ENCODE measurements at places on chromosomes 11 and 22.
A peak's percentile ranks its signal among the peaks of the same experiment; 100 is the strongest.

DNA sequence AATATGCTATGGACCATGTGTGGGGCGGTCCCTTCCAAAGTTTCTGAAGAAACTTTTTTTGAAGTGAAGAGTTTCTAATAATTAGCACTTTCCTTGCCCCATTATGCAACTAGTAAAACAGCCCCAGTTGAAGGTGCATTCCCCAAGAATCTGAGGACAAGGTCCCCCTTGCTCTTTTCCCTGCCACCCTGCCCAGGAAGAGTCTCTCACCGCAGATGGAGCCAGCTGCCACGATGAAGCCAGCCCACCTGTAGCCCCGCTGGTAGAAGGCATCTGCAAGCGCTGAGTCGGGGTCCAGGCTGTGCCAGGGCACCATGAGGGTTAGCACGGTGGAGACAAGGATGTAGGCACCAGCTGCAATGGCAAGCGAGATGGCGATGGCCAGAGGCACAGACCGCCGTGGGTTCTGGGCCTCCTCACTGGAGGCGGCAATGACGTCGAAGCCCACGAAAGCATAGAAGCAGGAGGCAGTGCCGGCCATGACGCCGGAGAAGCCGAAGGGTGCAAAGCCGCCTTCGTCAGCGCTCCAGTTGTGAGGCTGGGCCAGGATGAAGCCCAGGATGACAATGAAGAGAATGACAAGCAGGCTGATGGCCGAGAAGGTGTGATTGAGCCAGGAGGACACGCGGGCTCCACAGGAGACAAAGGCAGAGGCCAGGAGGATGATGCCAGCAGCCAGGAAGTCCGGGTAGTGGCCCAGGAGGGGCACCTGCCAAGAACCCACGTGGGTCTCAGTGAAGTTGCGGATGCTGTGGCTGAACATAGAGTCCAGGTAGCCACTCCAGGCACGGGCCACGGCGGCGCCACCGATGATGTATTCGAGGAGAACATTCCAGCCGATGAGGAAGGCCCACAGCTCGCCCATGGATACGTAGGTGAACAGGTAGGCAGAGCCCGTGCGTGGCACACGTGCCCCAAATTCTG, 1.5 kb downstream of the SLC7A4 start:
- DNase-seq = no peak

GRCh38 chr22:42745118-42745517, 24.4 kb upstream of the A4GALT start:
- DNase-seq = peak; percentile 45

DNA sequence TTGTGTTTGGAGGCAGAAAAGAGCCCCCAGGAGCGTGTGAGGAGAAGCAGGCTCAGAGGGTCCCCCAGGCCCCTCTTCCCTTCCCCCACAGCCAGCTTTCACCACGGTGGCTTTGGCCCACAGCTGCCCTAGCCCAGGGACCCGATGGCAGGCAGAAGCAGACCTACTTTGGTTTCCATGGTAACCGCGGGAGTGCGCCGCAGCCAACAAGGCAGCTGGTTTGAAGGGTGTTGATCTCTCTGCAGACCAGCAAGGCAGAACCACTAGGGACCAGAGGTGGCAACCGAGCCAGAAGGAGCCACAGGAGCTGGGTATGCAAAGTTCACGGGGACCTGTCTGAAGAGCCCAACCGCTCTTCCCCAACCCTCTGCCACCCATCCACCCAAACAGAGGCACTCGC, 69.4 kb downstream of the BUD13 start:
- DNase-seq = peak; percentile 86

DNA sequence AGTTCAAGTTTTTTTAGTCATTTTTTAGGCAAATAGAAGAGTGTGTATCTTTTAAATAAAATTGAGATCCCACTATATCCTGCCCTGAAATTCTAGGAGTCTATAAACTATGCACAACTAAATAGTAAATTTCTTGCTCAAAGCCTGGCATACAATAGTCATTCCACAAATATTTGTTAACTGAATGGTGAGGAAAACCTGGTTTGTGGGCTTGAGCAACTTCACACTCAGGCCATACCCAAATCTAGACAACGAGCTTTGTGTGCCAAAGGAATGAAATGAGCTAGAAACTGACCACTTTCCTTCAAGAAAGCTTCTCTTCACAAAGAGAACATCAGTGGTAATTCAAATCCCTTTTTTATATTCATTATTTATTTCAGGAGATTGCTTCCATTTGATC, 39.6 kb upstream of the AMOTL1 start:
- no peak for DNase-seq

DNA sequence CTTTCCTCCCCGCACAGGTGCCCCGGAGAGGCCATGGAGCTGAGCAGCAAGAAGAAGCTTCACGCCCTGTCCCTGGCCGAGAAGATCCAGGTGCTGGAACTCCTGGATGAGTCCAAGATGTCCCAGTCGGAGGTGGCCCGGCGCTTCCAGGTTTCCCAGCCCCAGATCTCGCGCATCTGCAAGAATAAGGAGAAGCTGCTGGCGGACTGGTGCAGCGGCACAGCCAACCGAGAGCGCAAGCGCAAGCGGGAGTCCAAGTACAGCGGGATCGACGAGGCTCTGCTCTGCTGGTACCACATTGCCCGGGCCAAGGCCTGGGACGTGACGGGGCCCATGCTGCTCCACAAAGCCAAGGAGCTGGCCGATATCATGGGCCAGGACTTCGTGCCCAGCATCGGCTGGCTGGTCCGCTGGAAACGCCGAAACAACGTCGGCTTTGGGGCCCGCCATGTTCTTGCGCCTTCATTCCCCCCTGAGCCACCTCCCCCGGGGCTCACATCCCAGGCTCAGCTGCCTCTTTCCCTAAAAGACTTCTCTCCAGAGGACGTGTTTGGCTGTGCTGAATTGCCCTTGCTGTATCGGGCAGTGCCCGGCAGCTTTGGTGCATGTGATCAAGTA, 1.3 kb downstream of the TIGD3 start:
- DNase-seq = peak; percentile 69

- DNase-seq = no peak
Observed at GRCh38 chr11:13229136-13229535, 48.5 kb upstream of the BMAL1 start.

- no peak for DNase-seq
Observed at GRCh38 chr11:16242806-16243205, 113.5 kb downstream of the SOX6 start.

GRCh38 chr11:5922749-5923426, 19.2 kb upstream of the OR56A3 start:
- no peak for DNase-seq

GRCh38 chr11:19817265-19817851, 104.7 kb downstream of the NAV2 start:
- no peak for DNase-seq

GRCh38 chr22:45750626-45751025, 79.0 kb downstream of the ATXN10 start:
- no peak for DNase-seq

DNA sequence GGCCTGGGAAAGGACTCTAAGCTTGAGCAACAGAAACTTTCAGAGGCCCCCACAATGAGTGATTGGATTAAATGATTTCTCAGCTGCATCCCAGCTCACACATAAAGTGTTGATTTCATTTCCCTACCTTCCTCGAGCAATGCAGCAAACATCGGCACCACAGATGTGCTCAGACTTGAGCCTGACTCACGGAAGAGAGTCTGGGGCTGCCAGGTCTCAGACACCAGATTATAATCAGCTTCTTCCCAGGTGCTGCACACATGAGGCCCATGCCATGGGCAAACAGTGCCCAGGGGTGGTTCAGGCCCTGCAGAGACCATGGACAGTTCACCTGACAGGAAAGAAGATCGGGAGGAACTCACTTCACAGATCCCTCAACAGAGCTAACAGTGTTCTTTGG, 226.6 kb upstream of the TENM4 start:
- no peak for DNase-seq

GRCh38 chr22:43971112-43971511, 15.9 kb downstream of the SAMM50 start:
- DNase-seq = no peak

DNA sequence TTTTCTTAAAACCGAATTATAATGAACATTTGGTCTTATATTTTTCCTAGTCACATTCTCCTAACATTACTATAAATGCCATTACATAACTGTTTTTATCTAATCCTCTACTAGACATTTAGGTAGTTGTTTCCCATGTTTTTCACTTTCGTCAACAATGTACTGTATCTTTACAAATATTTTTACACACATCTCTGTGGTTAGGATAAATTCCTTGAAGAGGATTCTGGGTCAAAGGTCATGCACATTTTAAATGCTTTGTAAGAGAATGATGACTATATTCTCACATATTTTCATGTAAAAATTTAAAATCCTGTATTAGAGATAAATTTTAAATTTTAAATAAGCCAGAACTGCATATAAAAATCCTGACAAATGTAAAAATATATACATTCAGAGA, 61.3 kb upstream of the CLNS1A start:
- no peak for DNase-seq

DNA sequence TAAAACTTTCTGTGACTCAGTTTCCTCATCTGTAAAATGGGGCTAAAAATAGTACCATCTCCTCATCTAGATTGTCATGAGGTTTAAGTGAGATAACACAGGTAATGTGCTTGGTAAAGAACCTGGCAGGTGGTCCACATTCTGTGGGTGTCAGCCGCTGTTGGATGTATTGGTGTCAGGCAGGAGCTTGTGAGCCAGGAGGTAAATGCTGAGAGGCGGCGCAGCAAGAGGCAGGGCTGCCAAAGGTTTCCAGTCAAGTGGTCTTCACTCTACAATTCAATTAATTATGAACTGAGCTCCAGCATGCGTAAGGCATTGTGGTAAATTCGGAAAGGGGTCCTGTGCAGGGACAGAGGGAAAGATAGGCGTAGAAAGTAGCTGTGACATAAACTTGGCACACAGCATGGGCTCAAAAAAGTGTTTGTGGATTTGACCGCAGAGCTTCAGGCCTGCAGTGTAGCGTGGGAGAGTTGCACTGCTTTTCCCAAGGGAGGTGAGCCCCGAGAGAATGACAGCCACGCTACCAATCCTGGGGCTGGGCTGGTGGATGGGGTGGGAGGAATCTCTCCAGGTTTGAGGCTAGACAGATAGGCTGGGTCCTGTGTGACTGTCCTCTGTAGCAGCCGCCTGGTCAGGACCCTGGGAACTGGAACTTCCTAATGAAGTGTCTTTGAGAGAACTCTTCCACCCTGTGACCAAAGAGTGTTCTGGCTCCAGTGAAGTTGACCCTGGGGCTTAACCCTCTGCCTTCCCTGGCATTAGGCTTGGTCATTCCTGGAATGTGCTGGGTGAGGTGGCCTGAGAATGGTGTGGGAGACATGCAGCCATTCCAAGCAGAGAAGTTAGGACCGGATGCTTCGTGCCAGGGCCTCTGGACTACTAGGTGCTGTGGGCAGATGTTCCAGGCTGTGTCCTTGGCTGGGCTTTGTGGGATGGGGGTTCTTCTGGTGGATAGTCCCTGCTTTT, 122.4 kb downstream of the FEZ1 start:
- peak; percentile 29 for DNase-seq

DNA sequence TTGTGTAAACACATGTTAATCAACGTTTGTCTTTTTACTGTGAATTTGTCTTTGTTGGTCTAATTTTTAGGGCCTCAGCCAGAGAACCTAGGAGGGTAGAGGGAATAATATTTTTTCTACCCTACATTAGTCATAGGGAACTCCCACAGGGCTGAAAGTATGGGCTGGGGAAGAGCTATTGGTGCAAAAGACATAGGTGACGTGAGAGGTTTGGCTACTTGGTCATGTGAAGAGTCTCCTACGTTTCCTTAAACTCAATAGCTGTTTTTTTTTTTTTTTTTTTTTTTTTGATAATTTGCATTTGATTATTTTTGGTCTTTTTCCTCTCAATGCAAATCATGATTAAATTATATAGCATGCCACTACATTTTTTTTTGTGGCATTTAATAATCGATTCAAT, 15.9 kb upstream of the MMP7 start:
- DNase-seq = no peak

DNA sequence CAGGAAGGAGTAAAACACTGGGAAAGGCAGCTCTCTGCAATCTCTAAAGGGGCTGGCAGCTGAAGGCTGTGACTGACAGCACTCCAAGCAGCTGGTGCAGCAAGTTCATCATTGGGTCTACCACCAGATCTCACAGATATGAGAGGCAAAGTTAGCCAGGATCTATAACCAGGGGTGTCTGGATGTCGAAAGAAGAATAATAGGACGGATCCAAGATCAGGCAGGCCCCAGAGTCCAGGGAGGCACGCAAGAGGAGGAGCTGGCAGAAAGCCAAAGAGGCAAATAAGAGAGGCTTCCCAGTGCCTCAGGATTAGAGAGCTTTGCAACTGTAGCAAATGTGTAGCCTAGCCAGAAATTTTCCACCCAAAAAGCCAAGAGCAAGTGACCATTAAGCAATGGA, 77.1 kb downstream of the RBMXL2 start:
- DNase-seq = no peak

DNA sequence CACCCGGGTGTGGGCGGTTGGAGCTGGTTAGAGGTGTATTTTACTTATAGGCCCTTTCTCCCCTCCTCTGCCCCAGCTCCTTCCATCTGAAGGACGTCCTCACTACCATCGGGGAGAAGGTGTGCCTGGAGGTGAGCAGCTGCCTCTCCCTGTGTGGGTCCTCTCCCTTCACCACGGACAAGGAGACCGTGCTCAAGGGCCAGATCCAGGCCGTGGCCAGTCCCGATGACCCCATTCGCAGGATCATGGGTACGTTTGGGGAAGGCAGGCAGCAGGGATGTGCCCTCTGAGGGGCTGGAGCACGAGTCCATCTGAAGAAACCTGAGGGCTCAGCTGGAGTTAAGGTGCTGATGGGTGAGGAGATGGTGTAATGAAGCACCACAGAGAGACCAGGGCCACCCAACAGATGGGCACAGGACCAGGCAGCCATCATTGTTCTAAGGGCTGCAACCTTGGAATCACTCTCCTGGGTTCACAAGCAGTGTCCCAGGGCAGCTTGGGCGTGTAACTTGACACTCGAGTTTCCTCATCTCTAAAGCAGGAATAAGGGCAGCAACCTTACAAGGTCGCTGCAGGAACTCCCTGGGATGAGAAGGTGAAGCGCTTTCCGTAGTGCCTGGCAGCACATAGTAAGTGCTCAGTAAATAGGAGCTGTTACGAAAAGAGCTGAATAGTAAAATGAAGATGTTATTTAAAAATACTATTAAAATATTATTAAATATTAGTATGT, 29.4 kb downstream of the TCP11L1 start:
- no peak for DNase-seq

DNA sequence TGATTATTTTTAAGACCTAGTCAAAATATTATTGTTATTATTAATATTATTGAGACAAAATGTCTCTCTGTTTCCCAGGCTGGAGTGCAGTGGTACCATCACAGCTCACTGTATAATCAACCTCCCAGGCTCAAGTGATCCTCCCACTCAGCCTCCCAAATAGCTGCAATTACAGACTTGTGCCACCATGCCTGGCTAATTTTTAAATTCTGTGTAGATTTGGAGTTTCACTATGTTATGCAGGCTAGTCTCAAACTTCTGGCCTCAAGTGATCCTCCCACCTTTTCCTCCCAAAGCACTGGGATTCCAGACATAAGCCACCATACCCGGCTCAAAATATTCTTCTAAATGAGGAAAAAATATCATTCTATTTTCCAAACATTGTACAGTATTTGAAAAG, 37.0 kb downstream of the SLC36A4 start:
- DNase-seq = no peak

DNA sequence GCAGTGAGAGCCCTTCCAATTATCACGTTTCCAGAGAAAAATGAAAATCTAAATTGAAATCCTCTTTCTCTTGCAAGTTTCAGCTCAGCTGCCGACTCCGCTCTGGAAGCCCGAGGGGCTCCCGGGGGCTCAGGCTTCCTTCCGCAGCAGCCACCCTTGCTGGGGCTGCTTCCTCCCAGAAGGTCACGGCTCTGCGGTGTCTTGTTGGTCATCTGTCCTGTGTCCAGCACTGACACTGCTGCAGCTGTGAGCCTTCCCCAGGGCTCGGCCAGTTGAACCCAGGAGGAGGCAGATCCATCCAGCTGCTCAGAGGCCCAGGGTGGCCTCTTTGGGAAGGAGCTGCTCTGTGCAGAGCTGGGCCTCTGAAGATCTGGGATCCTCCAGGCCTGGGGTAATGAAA, 1337.2 kb downstream of the TBC1D22A start:
- DNase-seq = no peak
